ENCODE measurements at places on chromosomes 2 and 18.

DNA sequence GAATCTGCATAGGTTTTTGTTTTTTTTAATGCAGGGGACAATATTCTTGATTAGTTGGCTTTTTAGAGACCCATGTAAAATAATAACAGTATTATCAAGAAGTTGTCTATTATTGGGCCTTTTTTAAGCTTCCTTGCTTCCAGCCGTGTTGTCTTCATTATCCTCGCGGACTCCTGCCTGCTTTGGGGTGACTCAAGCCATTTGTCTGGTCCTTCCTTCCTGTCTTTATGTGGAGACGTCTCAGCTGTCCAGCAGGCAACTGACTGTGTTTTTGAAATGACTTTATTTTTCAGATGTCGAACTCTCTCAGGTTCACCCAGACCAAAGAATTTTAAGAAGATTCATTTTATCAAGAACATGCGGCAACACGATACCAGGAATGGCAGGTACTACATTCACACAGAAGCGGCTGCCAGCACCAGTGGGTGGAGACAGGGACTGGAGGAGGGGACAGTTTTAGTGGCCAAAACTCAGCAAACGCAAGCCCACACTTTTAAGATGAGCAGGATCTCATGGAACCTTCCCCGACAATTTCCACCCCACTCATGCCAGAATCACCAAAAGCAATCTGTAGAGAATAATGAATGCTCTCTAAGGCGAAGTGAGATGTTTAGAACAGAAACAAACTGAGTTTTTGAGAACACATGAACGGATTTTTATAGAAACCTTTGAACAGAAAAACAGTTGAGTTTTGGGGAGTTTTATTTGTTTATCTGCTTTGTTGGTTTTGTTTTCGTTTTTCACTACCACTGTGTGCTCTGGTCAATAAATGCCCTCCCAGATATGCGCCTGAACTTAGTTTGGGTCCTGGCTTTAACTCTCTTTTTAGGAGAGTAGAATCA, 59.1 kb downstream of the CABLES1 start:
- no peak for DNase-seq

DNA sequence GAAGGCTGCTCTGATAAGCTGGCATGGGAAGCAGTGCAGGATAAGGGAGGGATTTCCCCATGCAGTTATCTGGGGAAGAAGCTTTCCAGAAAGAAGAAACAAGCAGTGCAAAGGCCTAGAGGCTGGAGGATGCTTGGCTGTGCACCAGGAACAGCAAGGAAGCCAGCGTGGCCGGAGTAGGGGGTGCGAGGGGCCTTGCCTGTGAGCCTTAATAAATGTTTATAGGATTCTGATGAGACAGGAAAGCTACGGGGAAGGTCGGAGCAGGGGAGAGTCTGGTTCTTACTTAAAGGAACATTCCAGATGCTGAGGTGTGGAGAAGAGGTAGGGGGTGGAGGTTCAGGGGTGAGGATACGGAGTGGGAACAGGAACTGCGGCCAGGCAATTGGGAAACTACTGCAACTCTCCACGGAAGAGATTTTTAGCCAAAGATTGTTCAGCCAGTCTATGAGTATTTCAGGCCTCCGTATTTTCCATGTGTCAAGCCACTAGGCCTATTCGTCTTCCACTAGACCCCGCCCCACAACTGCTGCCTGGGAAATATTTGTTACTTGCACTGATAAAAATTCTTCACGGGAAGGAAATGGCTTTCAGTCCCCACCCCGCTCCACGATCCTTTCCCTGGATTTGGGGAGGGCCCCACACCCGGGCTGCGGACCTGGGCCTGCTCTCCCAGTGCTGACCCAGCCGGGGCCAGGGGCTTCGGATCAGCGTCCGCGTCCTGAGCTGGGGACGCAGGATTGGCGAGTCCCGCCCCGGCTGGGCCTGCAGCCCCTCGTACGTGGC, 516 bp downstream of the EIF2AK2 start:
- peak; percentile 72 for DNase-seq

- DNase-seq: no peak
Measured at GRCh38 chr2:230939066-230939591, 14.1 kb upstream of the GPR55 start.

- DNase-seq: no peak
Measured at GRCh38 chr2:186992597-186992996, 143.6 kb upstream of the ZSWIM2 start.

DNA sequence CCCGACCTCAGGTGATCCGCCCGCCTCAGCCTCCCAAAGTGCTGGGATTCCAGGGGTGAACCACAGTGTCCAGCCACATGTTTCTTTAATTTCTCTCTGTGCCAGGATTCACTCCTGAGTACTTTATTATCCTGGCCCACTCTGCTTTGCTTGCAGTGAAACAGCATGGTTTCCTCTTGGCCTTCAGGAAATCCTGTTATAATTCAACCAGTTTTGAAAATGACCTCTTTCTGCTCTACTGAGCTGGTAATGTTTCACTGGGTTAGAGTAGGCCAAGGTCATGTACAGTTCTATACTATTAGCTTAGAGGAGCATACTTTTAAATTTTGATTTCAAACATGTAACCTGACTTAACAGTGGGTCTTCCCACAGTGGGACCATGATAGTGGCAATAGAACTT, 90.6 kb upstream of the PELI1 start:
- no peak for DNase-seq

DNA sequence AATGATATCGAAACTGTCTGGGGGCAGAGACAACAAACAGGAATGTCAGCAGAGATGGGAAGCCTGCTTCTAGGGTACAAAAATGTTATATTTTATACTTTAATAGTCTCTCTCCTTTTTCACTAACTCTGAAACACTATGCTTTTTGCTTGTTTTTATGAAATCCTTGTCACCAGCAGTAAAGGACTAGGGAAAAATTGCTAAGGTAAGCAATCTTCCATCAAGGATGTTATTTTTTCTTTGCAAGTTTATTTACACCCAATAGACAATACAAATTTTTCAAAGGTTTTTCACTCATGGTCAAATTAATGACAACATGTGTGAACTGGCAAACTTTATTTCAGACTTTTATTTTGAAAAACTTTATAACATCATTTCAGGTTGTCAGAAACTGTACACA, 1465.9 kb upstream of the NXPH2 start:
- DNase-seq: no peak

DNA sequence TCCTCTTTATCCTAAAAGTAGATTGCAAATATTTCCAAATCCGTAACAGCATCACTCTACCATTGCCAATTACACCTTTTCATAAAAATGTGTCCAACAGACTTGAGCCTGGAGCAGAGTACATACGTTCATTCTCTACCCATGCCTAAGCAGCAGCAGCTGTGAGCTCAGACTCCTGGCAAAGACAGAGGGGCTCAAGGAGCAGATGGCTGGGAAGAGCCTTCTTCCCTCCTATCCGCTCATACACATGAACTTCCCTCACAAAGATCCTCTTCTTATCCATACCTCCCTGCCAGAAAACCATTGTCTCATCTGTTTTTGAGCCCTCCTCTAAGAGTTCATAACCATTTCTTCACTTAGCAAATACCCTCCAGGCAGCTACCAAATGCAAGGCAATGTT, 164.3 kb upstream of the ARL4C start:
- DNase-seq: no peak

- no peak for DNase-seq
Measured at GRCh38 chr2:168730344-168730743, 72.1 kb upstream of the NOSTRIN start.

GRCh38 chr18:8151181-8151580, 458.1 kb upstream of the RAB12 start:
- no peak for DNase-seq

GRCh38 chr2:148918554-148918953, 43.5 kb downstream of the KIF5C start:
- DNase-seq: no peak

- DNase-seq: no peak
Measured at GRCh38 chr2:98514879-98515249, 70.2 kb downstream of the INPP4A start.

DNA sequence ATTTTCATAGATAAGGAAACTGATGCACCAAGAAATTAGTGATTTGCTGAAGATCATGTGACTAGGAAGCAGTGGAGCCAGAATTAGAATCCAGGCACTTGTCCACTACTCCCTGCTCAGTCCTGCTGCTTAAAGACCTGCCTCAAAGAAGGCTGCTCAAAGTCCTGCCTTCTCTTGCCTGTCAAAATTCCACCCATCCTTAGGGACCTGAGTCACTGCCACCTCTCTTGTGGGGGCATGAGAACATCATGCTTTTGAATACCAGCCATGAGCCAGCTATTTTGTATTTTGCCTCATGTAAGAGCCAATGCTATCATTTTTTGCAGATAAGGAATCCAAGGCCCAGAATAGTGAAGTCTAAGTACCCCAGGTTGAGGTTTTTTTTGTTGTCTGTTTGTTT, 47.1 kb downstream of the DDX1 start:
- DNase-seq: peak; percentile 14

DNA sequence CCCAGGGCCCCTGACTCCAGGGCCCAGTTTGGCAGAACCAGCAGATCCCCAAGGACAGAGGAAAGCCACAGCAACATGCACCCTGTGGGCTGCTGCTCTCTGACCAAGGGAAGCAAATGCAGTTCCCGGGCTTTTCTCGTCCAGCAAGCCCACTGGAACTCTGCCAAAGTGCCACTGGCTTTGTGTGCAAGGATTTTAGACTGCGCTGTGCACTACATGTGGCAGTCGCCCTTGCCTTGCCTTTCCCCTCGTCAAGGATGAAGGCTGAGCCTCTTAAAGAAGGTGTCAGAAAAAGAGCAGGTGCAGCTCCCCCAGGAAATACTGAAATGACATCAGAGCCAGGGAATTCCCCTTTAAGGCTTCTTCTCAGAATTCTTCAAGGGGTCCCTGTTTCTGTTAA, 199.2 kb downstream of the TFCP2L1 start:
- no peak for DNase-seq

DNA sequence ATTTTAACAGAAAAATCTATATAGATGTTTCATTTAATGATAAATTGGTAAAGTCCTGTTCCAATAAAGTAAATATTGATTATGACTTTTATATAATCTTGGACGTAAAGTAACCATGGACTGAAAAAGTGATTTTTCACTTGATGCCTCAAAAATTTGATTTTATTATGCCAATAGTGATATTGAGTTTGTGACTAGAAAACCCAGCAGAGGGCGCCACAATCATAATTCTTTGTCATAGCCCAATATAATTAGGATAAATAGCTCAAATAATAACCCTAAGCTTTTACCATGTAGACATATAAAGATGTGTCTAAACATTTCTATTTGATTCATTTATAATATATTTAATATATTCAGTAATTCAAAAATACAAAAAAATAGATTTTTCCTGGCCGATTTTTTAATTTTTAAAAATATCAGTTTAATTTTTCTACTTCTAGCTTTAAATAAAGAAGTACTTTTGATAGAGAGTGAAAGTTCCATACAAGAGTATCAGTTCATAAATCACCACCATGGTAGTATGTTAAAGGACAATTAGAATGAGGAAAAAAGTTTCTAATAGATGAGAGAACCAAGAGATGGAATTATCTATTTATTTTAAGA, 30.7 kb downstream of the CAMKMT start:
- no peak for DNase-seq
